ENCODE measurements at places on chromosomes 1 and 21.

DNA sequence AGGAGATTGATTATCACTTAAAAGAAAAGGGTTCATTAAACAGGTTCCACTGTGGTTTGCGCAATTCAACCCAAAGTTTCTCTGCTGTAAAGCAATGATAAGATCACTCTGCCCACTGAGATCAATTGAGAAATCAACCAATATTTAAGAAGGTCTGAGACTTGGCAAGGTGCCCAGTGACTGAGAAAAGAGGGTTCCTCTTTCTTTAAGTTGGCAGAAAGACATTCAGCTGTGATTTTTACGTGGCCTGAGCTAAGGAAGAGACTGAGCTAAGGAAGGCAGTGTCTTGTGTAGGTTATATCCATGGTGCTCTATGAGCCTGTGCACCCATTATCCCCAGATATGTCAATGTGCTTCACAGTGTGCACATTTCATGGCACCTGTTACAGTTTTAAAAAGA lies 344.1 kb downstream of the DISC1 start:
- DNase-seq: no peak

- DNase-seq: no peak
Measured at GRCh38 chr1:78325293-78325692, 165.5 kb upstream of the PTGFR start.

DNA sequence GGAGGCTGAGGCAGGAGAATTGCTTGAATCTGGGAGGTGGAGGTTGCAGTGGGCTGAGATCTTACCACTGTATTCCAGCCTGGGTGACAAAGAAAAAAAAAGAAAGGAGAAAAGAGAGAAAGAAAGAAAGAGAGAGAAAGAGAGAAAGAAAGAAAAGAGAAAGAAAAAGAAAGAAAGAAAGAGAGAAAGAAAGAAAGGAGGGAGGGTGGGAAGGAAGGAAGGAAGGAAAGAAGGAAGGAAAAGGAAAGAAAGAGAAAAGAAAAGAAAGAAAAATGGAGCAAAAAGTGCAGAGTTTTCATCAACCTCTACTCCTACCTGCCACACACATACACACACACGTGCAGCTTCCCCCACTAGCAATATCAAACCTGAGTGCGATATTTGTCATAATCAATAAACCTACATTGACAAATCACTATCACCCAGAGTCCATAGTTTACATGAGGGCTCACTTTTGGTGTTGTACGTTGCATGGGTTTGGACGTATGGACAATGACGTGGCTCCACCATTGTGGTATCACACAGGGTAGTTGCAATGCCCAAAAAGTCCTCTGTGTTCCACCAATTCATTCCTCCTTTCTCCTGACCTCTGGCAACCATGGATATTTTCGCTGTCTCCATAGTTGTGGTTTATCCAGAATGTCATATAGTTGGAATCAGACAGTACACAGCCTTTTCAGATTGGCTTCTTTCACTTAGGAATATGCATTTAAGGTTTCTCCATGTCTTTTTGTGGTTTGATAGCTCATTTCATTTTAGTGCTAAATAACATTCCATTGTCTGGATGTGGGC lies 36.5 kb downstream of the EVA1C start:
- DNase-seq: peak; percentile 20

DNA sequence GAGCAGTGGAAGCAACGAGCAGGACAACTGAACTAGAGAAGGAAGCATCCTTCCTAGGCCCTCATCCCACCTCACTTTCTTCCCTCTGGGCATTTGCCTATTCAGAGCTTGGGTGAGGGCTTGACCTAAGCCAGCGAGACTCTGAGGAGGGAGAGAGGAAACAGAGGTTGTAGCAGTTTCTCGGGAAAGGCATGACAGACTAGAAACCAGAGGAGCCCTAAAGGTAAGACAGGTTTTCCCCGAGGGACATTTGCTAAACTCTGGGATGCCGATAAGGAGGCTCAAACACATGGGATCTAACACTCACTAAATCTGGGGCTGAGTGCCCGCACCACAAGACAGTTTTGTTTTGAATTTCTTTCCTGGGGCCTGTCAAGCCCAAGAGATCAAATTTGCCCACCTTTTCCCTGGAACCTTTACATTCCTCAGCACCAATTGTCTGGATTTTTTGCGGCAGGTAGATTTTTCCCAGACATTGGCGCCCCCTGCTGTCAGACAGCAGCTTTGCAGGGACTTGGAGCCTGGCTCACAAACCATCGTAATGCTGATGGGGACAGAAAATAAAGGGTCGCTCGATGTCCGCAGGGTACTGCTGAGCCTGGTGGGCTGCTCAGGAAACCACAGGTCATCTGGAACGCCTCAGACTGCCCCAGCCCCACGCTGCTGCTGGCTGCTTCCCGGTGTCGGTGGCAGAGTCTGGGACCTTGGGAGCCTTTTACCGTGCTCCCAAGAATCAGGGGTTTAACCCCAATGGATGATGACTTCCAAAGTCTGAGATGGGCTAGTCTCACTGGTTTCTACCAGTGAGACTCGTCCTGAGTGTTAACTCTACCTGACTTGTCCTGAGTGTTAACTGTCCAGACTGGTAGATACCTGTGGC lies 23.4 kb upstream of the TSPAN2 start:
- no peak for DNase-seq

- DNase-seq: no peak
Measured at GRCh38 chr1:211830055-211830327, 572 bp downstream of the LPGAT1 start.

GRCh38 chr1:10838541-10838940 lies 42.1 kb upstream of the CASZ1 start:
- DNase-seq: no peak

DNA sequence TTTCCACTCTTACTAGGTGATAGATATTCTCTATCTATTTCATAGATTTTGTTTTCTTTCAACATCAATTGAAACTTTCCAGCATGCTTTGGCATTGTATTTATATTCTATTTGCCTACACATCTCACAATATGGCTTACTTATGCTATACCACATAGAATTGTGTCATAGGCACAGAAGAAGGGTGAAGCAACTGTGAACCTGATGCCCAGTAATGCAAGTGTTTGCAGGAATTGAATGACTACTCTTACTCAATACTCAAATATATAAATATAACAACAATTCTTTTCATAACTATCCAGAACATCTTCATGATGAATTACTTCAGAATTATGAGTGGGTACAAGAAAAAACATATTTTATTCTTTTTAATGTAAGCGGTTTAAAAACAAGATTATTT lies 165.9 kb downstream of the PTBP2 start:
- no peak for DNase-seq

- no peak for DNase-seq
Measured at GRCh38 chr1:245008761-245009160, 144.4 kb upstream of the HNRNPU start.

- DNase-seq: no peak
Measured at GRCh38 chr1:246265481-246265880, 241.6 kb downstream of the SMYD3 start.

Data from fibroblast of skin of left biceps (primary cell).